ENCODE measurements at places on chromosomes 1 and 21. TPM values are rescaled to one million over a fixed set of nuclear protein-coding genes. Genes with fewer than 3 reads are reported as not detected.

GRCh38 chr1:29644812-29645211 is 408.5 kb downstream of the PTPRU start:
- DNase-seq: no peak

DNA sequence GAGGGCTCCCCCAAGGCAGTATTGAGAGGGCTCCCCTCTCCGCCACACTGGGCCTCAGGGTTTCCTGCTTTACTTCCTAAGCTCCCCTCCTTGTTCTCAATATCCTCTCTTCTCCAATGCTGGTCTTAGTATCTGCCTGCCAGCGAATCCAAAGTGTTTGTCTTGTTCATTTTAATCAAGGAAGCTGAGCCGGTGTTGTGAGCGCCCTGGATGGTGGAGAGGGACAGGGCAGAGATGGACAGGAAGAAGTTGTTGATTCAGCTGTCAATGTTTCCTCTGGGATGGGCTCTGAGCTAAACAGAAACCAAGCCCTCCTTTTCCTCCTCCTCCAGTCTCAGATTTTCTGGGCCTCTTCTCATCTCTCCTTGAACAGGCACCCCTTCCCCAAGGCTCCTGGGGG is 5.4 kb downstream of the OLFML3 start:
- DNase-seq: no peak

COL11A1 gene
- total RNA-seq: 133 TPM

LCE1C gene
- not detected for total RNA-seq
